ENCODE measurements at places on chromosomes 1 and 21.

- no peak for DNase-seq
These were observed 383 bp downstream of the MPL start for GRCh38 chr1:43338001-43338400.

- DNase-seq: no peak
These were observed 167.3 kb upstream of the C8B start for GRCh38 chr1:57132993-57133622.

- no peak for DNase-seq
These were observed 41.7 kb upstream of the COA6 start for GRCh38 chr1:234331507-234331906.

DNA sequence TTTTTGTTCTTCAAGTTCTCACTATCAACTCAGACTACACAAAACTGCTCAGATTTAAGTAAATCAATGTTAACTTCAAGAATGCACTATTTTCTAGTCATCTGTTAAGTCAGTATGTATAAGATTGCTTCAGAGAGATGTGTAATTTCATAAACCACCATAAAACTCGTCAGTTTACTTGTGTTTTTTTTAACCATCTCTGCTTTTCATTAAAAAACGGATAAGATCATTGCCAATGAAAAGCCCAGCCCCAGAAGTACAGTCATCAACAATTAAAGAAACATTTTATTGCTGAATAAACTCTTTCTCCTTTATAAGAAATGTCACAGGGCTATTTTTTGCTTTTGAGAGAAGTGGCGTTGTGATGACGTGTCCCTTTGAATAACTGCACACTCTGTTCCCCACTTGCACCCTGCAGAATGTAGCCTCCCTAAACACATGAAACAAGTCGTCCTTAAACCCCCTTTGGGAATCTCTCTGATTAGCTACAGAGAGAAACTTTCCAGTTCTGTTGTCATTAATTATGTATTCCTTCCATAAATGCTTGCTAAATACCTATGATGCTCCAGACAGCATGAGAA, 202.7 kb upstream of the FOXD3 start:
- no peak for DNase-seq

GRCh38 chr1:188729039-188729438, 1748.6 kb downstream of the BRINP3 start:
- DNase-seq: no peak

GRCh38 chr1:219402925-219403324, 210.0 kb downstream of the ZC3H11B start:
- DNase-seq: no peak
